Esophagus squamous epithelium (tissue), 5 donors: ENCODE measurements at places on chromosomes 2 and 18.

DNA sequence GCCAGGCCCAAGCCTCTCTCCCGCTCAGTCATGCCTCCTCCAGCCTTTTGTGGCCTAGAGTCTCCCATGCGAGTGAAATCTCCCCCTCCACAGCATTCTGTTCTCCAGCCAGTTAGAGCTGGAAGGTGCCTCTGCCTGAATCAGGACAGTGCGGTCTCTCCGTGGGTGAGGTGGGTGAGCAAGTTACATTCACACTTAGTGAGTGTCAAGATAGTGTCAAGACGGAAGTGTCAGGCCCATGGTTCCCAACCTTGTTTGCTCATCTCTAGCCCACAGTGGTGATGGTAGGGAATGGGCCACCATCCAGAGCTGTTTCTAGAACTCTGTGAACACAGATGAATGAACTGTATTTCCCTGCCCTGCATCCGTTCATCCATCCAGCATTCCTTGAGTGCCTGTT, 59.5 kb downstream of the LPIN1 start:
- H3K4me1 ChIP-seq = no peaks in the 10 kb centered on the region
- no peaks in the 10 kb centered on the region for H3K27me3 ChIP-seq
- H3K4me3 ChIP-seq = no peak overlapping the region
- no peak overlapping the region for H3K27ac ChIP-seq
- H3K36me3 ChIP-seq = peaks cover 94% of the 10 kb centered on the region

- no peak overlapping the region for H3K4me3 ChIP-seq
- H3K4me1 ChIP-seq = no peaks in the 10 kb centered on the region
- no peaks in the 10 kb centered on the region for H3K36me3 ChIP-seq
- no peak overlapping the region for H3K27ac ChIP-seq
These were observed 100.6 kb upstream of the ITGA4 start for GRCh38 chr2:181356526-181357130.

GRCh38 chr18:13545955-13546354, 180.4 kb downstream of the FAM210A start:
- H3K4me1 ChIP-seq = peaks cover 36% of the 10 kb centered on the region
- H3K4me3 ChIP-seq = no peak overlapping the region
- H3K27ac ChIP-seq = no peak overlapping the region
- H3K27me3 ChIP-seq = no peaks in the 10 kb centered on the region
- DNase-seq = no peak

DNA sequence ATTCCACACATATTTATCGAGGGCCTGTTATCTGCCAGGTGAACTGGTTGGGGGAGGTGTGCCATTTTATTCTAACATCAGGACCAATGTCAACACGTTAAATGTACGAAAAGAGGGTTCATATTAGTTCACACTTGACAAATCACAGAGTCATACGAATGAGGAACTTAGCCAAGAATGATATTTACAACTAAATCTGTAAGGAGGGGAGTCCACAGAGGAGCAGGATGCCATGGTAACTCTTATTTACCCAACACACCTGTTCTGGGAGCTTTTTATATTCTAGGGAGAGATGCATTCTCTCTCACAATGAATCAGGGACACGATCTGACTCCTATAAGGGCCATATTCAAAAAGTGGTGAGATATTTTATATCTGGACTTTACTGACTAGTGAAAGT, 144.1 kb downstream of the CDC42EP3 start:
- DNase-seq = no peak
- no peaks in the 10 kb centered on the region for H3K27me3 ChIP-seq
- H3K4me1 ChIP-seq = peaks cover 11% of the 10 kb centered on the region

DNA sequence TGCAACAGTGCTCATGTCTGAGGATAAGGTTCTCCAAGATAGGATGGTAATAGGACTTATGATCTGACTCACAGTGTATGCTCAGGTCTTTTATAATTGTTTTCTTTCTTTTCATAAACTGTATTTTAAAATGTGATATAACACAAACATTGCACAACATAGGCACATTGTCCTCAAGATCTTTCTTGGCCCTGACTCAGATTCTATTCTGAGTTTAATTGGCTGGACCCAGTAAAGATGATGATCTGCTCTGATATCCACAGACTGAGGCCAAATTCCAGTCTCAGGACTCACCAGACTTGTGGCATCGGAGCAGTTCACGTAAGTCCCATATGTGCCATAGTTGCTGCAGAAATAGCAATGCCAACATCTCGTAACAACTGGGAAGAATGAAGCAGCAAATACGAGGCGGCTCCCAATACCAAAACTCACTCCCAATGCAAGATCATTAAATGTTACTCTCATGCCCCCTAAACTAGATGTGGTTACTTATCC, 448.9 kb upstream of the SLC14A2 start:
- no peak overlapping the region for H3K27ac ChIP-seq
- H3K36me3 ChIP-seq = no peaks in the 10 kb centered on the region
- peaks cover 8% of the 10 kb centered on the region for H3K4me1 ChIP-seq
- H3K27me3 ChIP-seq = no peaks in the 10 kb centered on the region
- DNase-seq = no peak
- no peak overlapping the region for H3K4me3 ChIP-seq
